ENCODE measurements at places on chromosomes 16 and 17.

- DNase-seq = no peak
Measured at GRCh38 chr17:19978209-19978802, 678 bp upstream of the AKAP10 start.

DNA sequence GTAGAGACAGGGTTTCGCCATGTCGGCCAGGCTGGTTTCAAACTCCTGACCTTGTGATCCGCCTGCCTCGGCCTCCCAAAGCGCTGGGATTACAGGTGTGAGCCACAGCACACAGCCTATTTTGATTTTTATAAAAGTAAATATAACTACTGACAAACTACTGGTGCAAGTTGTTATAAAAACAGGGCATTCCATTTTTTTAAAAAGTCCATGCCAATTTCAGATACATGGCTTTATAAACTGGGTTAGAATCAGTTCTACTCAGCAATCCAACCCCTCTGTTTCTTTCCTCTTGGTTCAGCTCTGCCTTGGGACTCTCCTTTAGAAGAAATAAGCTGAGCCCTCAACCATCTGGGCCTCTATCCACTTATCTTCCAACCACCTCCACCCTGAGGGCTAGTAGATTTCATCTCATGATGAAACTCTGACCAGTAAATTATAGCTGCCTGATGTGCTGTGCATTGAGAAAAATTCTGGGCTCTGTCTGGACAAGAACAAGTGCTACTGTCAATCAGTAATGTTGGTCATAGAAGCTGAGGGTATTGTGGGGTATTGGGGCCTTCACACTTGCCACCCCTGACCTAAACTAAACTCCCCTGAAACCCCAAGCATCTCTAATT, 10.2 kb downstream of the RANBP10 start:
- no peak for DNase-seq

- peak; percentile 19 for DNase-seq
Measured at GRCh38 chr16:82452004-82452756, 174.6 kb upstream of the CDH13 start.

DNA sequence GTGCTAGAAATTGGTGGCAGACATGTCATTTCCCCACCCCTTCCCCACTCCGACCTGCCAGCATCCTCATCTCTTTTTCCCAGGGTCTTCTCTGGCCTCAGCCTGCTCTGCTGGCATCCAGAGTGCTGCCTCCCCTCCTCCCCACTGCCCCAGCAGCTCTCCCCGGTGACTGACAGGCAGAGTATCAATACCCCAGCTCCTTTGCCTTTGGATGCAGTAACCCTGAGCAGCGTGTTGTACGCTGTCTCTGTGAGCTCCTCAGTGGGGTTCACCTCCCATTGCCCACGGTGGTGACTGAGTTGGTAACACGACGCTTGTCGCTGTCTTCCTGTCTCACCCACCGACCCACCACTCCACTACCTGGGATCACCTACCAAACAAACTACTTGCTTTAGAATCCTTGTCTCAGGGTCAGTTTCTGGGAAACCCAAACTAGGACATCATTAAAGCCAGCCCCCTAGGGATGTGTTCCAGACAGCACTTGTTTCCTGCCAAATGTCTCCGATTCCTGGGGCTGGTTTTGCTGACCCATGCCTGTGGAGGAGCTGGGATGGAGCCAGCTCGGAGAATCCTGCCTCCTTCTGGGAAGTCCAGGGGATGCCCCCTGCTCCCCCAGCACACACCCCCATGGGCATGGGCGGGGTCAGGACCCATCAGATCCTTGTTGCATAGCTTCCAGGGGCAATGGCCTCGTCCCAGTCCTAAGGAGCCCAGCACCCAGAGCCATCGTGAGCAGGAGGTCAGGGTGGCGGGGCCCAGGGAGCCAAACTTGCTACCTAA, 8.3 kb upstream of the SBK1 start:
- DNase-seq = no peak

DNA sequence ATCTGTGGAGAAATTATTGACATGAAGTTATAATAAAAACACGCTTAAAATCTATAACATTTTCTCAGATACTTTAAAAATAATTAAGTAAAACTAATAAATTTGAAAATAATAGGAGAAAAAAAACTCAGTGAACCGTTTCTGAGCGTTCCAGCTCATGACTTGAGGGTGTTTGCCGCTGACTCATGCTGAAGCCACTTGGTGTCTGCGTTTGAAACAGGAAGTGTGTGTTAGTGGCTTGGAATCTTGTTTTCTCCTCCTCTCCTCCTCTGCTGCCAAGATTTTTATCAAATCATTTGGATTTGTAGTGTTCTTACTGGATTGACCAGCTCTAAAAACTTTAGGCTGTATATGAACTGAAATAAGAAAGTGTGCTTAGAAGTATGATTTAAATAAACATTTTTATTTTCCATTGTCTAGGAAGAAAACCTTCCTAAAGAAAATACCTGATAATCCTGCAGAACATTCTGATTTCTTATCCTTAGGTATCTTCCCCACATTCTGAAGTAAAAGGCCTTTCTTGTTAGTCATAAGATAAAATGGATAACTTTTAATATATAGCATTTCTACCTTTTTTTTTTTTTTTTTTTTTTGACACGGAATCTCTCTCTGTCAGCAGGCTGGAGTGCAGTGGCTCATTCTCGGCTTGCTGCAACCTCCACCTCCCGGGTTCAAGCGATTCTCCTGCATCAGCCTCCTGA, 30.8 kb downstream of the USP10 start:
- no peak for DNase-seq

DNA sequence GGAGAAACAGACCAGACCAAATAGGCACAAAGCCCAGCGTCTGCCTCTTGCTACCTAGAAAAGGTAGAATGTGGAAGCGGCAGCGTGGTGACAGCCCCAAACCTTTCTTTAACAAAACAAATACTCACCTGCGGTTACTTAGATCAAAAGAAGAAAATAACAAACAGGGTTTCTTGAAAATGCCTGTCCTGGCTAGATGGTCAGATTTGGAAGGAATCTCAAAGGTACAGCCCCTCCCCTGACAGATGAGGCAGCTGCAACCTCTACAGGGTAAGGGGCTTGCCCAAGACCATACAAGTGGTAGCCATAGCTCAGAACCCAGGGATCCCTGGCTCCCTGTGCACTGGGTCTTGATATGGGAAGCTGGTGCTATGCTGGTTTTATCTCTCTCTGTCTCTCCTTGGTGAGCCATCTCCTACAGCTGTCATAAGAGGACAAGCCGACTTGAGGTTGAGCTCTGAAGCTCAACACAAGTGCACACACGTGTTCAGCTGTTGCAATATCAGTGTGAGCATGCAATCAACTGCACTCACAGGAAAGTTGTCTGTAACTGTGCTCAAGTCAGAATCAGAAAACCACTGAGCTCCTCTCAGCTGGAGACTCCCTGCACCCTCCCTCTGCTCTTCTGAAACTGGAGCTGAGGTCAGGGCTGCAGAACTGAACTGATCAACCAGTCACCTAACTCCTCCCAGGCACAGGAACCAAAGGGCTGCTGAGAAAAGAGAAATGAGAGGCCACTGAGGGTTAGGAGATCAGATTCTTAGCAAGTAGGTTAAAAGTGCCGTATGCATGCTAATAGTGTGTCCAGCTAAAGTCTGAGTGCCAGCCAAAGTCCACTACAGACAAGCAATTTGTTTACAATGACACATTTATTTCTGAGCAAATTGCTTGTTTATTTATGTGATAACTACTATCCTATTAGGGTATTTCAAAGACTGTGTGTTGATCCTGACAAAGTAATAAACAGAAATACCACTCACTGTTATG, 6.1 kb upstream of the RNF157 start:
- no peak for DNase-seq

DNA sequence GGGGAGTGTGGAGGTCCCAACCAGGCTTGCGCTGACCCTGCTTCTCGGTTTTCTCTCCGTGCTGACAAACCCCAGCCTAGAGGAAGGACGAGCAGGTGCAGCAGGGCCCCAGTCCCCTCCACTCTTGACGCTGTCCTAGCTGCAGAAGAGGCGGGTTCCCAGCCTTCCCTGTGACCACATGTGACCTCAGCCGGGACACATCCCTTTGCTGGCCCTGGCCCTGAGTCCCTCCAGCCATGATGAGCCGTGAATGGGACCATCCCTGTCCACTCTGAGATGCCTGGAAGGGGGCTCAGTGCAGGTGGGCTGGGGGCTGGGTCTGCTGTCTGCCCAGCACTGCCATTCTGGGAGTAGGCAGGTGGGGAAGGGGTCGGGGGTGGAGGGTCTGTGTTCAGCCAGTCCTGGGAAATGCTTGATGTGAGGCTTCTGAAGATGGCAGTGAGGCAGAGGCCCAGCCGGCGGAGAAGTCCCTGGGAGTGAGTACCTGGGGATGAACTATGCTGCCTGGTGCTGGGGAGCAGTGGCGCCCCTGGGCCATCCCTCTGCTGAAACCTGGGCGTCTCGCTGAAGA, 1.9 kb upstream of the TUBB3 start:
- DNase-seq = no peak

GRCh38 chr17:65852911-65853310, 291.5 kb upstream of the AXIN2 start:
- no peak for DNase-seq

DNA sequence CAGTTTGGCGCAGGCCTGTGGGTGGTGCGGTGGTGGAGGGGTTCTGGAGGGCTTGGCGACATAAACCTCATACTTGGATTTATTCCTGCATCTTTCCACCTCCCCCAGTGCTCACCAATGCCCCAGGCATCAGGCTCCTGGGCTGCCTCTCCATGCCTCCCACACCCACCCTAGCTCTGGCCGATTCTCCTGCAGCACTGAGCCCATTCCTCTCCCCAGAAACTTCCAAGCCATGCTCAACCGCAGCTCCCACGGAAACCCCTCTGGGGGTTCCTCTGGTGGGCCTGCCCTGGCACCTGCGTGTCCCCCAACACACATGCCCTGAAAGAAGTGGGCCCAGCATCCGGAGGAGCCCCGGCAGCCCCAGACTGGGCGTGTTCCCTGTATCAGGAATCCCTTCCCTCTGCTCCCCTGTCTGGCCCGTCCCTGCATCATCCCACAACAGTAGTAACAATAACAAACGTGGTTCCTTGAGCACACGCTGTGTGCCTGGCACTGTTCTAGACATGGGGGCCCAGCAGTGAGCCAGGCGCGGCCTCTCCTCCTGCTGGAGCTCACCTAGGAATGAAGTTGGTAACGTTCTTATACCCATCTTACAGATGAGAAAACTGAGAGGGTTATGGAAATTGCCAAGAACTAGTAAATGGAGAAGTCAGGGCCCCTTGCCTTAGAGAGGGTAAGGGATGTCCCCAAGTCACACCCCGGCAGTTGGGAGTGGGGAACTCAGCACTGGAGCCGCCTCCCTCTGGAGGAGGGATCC, 2.3 kb downstream of the PRSS21 start:
- DNase-seq = no peak

GRCh38 chr17:12078791-12079190, 58.1 kb downstream of the MAP2K4 start:
- DNase-seq = no peak

All from NCI-H1105 (cell line).